ENCODE measurements at places on chromosomes 12 and 14. TPM values are rescaled to one million over a fixed set of nuclear protein-coding genes. Genes with fewer than 3 reads are reported as not detected.

- DNase-seq: no peak
- peaks cover 86% of the 10 kb centered on the region for H3K4me1 ChIP-seq
- peaks cover 19% of the 10 kb centered on the region for H3K36me3 ChIP-seq
- no peak overlapping the region for H3K4me3 ChIP-seq
Observed at GRCh38 chr12:104738331-104738730, 219.8 kb downstream of the SLC41A2 start.

GRCh38 chr12:3795492-3796133 lies 42.7 kb upstream of the CRACR2A start:
- no peaks in the 10 kb centered on the region for H3K27me3 ChIP-seq
- no peak for DNase-seq
- peaks cover 4% of the 10 kb centered on the region for H3K4me1 ChIP-seq
- H3K4me3 ChIP-seq: no peak overlapping the region

- DNase-seq: no peak
- H3K36me3 ChIP-seq: no peaks in the 10 kb centered on the region
- H3K27me3 ChIP-seq: no peaks in the 10 kb centered on the region
- H3K4me3 ChIP-seq: no peak overlapping the region
- peaks cover 6% of the 10 kb centered on the region for H3K4me1 ChIP-seq
Observed at GRCh38 chr14:59202031-59202430, 13.6 kb downstream of the DAAM1 start.

GRCh38 chr14:31939934-31940333 lies 137.2 kb upstream of the ARHGAP5 start:
- no peaks in the 10 kb centered on the region for H3K27me3 ChIP-seq
- no peak for DNase-seq
- H3K27ac ChIP-seq: no peak overlapping the region
- H3K4me1 ChIP-seq: peaks cover 40% of the 10 kb centered on the region
- peaks cover 3% of the 10 kb centered on the region for H3K36me3 ChIP-seq

DNA sequence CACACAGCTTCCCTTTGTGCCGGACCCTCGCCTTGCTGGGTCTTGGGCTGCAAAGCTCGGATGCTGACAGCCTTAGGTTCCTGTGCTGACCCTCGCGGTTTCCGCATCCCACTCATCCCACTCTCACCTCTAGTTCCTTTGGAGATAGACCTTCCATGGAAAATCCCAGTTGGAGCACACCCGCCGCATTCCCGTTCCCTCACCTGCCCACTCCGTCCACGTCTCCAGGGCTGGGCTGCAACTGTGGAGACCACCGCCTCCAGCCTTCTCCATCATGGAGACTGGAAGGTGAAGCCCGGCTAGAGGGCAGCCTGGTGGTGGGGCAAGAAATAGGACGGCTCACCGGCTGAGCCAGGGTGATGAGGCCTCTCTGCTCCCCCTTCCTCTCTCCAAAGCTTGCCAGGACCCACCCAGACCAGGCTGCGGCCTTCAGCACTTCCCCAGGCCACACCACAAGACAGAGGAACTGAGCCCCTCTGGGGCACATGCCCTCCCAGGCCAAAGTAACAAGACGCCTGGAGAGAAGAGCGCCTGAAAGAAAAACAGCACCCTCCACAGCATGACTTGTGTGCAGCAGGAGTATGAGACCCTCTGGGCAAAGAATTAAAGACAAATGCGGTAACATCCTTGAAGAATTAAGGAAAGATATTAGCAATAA lies 15.0 kb downstream of the TMEM121 start:
- H3K4me3 ChIP-seq: no peak overlapping the region
- peaks cover 16% of the 10 kb centered on the region for H3K27me3 ChIP-seq
- no peak for DNase-seq
- H3K36me3 ChIP-seq: no peaks in the 10 kb centered on the region
- H3K27ac ChIP-seq: no peak overlapping the region
- H3K4me1 ChIP-seq: no peaks in the 10 kb centered on the region

DNA sequence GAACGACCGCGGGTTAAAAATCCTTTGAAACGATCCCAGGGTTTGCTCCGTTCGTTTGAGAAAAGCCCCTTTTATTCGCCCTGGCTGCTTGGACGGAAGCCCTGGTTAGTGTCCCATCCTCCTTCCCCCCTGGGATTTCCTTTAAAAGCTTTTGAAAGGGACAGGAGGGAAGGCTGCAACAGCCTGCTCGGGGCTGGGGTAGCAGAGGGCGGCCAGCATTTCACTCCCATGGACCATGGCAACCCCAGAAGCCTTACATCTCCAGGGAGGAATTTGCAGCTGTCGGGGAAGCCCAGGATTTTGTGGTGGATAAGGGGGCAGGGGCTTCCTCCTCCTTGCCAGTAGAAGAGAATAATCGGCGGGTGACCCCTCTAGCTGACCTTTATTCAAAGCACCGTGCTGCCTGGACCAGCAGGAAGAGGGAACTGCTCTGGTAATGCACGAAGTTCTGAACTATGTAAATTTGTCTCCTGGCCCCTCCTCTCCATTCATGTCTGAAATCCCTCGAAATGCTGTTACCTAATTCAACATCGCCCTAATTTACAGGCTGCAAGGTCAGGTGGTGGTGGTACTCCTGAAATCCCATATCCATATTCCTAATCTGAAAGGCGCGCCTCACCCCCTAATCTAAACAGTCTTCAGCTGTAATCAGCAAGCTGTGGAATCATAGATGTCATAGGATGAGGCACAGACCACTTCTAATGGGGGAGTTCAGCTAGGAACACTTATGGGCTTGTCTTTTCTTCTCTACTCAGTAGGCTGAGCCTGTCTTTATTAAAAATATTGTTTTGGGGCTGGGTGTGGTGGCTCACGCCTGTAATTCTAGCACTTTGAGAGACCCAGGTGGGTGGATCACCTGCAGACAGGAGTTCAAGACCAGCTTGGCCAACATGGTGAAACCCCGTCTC lies 1.0 kb upstream of the CLIP1 start:
- peaks cover 2% of the 10 kb centered on the region for H3K27me3 ChIP-seq
- no peaks in the 10 kb centered on the region for H3K36me3 ChIP-seq
- peak overlapping the region; percentile 49 for H3K27ac ChIP-seq
- no peak for DNase-seq
- peaks cover 38% of the 10 kb centered on the region for H3K4me1 ChIP-seq

- H3K4me3 ChIP-seq: no peak overlapping the region
- H3K4me1 ChIP-seq: no peaks in the 10 kb centered on the region
- H3K27ac ChIP-seq: no peak overlapping the region
- DNase-seq: no peak
Observed at GRCh38 chr12:58787021-58787760, 133.1 kb downstream of the LRIG3 start.

- H3K27me3 ChIP-seq: peaks cover 14% of the 10 kb centered on the region
- H3K4me3 ChIP-seq: no peak overlapping the region
- DNase-seq: no peak
- no peak overlapping the region for H3K27ac ChIP-seq
- no peaks in the 10 kb centered on the region for H3K4me1 ChIP-seq
Observed at GRCh38 chr14:24880689-24881088, 169.3 kb downstream of the STXBP6 start.

DNA sequence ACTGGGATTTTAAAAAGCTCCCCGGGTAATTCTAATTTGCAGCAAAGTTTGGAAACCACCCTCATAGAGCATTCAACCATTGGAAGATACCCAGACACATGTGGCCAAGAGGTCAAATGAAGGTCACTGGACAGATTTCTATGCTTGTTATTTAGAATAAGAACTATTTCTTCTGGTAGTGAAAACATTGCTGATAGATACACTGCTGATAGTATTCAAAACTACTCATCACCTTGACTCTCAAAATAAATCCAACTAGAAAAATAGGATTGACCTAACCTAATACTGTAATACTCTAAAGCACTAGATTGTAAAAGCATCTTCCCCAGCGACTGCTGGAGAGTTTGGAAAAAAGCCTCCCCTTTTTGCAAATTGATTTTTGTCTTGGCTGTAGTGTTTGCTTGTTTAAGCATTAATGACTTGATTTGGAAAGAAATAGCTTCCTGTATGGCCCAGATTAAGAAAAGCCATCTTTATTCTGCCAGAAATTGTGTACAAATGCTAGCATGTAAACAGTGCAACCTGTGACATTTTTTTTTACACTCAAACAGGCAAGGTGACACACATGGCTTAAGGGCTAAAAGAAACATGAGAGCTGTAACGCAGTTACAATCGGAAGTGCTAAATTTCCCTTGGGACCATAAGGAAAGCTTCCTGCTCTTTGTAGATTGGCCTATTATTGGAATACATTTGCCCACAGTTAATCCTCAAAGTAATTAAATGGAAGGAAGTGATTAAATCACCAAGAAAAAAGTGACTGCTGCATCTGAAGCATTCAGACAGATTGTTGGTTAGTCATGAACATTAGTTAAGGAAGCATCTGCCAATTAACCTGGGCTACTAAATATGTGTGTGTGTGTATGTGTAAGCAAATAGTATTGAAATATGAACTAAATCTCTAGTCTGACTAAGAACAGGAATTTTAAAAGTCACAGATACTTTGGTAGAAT lies 356.5 kb upstream of the ATP2B1 start:
- H3K27me3 ChIP-seq: no peaks in the 10 kb centered on the region
- no peaks in the 10 kb centered on the region for H3K36me3 ChIP-seq
- no peak overlapping the region for H3K27ac ChIP-seq
- no peak for DNase-seq
- H3K4me1 ChIP-seq: no peaks in the 10 kb centered on the region
- H3K4me3 ChIP-seq: no peak overlapping the region

GRCh38 chr14:68578597-68578996 lies 214.3 kb downstream of the ZFP36L1 start:
- DNase-seq: no peak
- H3K27ac ChIP-seq: no peak overlapping the region
- H3K4me1 ChIP-seq: no peaks in the 10 kb centered on the region
- no peaks in the 10 kb centered on the region for H3K27me3 ChIP-seq

GRCh38 chr12:54929998-54930397 lies 54.6 kb downstream of the TESPA1 start:
- DNase-seq: no peak
- H3K4me3 ChIP-seq: no peak overlapping the region
- H3K27ac ChIP-seq: no peak overlapping the region

GRCh38 chr12:19915392-19916195 lies 452.7 kb upstream of the PDE3A start:
- H3K27ac ChIP-seq: no peak overlapping the region
- H3K4me3 ChIP-seq: no peak overlapping the region
- no peaks in the 10 kb centered on the region for H3K36me3 ChIP-seq
- peaks cover 1% of the 10 kb centered on the region for H3K27me3 ChIP-seq

DNA sequence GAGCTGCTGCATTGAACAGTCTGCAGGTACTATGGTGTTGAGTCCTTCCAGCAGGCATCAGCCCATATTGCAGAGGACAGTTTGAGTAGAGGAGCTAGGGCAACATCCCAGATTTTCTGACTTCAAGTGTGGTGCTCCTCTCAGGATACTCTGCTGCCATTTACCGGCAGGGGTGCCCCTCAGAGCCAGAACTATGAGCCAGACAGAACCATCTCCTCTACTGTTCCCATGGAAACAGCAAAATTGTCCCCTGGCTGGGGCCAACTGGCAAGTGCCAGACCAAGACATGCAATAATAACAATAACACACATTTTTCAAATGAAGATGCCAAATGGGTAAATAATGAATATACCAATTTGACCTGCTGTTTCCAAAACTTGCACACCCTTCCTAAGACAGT lies 102.9 kb downstream of the ADCK1 start:
- no peaks in the 10 kb centered on the region for H3K4me1 ChIP-seq
- H3K36me3 ChIP-seq: no peaks in the 10 kb centered on the region
- no peak overlapping the region for H3K27ac ChIP-seq
- no peak for DNase-seq

DNA sequence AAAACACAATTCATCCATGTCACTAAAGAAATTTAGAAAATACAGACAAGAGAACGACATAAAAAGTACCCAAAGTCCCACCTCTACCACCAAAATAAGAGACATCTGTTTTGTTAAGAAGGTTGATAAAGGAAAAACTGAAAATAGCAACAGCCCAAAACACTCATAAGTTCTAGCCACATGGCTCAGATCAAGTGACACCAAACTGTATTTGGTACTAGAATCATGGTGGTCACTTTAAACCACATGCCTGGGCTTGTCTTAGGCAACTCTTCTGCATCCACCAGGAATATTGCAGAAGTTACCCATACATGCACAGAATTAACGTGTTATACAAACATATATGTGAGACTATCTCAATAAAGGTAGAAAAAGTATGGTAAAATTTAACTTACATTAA lies 78.2 kb upstream of the GTF2A1 start:
- peaks cover 16% of the 10 kb centered on the region for H3K4me1 ChIP-seq
- no peak overlapping the region for H3K27ac ChIP-seq
- no peaks in the 10 kb centered on the region for H3K36me3 ChIP-seq
- no peak overlapping the region for H3K4me3 ChIP-seq
- DNase-seq: no peak
- H3K27me3 ChIP-seq: no peaks in the 10 kb centered on the region

RAB3IP gene
- total RNA-seq: 29.9 TPM

TMEM229B gene
- total RNA-seq: 10.4 TPM

KCNA5 gene
- not detected for total RNA-seq

KRT77 gene
- total RNA-seq: not detected

GLIPR1 gene
- total RNA-seq: 52.3 TPM

COCH gene
- 0.55 TPM for total RNA-seq

FOXM1 gene
- total RNA-seq: 102 TPM

CMA1 gene
- total RNA-seq: not detected

Data from activated CD4-positive, alpha-beta memory T cell treated with anti-CD3 and anti-CD28 coated beads, Interleukin-2, amount 10 ng/mL, durations not matched to agents 7 days and 5 days (primary cell).